ENCODE measurements at places on chromosomes 6 and 20.

DNA sequence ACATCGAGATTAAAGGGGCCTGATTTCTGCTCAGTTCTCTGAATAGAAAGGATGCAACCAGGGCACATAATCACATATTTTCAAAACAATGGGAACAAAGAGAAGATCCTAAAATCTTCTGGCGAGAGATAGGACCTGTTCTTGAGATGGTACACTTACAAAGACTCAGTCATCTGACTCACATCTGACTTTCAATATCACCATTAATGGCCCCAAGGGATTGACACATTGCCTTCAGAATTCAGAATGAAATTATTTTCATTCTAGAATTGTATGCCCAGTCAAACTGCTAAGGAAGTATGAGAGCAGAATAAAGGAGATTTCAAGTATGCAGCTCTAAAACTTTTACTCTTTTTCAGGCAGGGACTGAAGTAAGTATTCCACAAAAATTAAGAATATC, 240.7 kb upstream of the POU3F2 start:
- no peak for DNase-seq

DNA sequence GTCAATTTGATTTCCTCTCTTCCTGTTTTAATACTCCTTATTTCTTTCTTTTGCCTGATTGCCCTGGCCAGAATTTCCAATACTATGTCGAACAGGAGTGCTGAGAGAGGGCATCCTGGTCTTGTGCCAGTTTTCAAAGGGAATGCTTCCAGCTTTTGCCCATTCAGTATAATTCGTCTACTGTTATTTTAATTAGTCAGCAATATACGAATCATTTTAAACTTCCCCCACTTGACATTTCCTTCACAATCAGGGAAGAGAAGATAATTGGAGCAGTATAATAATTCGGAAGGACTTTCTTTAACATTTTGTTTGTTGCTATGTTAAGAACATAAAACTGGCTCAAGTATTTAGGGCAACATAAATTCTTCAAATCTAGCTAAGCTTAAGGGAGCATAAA, 860.3 kb upstream of the SLC35B3 start:
- DNase-seq = no peak

- no peak for DNase-seq
Measured at GRCh38 chr6:3719462-3720308, 31.8 kb downstream of the PXDC1 start.

DNA sequence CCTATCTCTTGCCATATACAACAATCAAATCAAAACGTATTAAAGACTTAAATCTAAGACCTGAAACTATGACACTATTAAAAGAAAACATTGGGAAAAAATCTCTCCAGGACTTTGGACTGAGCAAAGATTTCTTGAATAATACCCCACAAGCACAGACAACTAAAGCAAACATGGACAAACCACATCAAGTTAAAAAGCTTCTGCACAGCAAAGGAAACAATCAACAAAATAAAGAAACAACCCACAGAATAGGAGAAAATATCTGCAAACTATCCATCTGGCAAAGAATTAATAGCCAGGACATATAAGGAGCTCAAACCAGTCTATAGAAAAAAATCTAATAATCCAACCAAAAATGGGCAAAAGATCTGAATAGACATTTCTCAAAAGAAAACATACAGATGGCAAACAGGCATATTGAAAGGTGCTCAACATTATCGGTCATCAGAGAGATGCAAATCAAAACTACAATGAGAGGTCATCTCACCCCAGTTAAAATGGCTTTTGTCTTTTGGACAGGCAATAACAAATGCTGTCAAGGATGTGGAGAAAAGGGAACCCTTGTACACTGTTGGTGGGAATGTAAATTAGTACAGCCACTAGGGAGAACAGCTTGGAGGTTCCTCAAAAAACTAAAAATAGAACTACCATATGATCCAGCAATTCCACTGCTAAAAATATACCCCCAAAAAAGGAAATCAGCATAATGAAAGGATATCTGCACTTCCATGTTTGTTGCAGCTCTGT, 76.2 kb downstream of the SNX5 start:
- no peak for DNase-seq

DNA sequence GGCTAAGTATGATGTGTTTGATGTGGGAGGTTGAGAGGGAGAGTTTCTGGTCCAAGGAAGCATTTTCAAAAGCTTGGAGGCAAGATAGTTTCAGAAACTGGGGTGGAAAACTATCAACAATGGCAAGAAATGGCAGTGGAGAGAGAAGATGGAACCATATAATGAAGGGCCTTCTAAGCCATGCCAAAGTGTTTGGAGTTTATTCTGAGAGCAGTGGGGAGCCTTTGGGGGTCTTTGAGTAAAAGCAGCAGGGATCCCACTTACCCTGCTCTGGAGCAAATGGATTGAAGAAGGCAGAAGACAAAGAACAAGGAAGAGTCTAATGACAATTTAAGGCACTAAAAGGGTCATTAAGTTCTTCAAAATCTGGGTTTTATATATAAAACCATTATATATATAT, 538.9 kb downstream of the UTRN start:
- no peak for DNase-seq

DNA sequence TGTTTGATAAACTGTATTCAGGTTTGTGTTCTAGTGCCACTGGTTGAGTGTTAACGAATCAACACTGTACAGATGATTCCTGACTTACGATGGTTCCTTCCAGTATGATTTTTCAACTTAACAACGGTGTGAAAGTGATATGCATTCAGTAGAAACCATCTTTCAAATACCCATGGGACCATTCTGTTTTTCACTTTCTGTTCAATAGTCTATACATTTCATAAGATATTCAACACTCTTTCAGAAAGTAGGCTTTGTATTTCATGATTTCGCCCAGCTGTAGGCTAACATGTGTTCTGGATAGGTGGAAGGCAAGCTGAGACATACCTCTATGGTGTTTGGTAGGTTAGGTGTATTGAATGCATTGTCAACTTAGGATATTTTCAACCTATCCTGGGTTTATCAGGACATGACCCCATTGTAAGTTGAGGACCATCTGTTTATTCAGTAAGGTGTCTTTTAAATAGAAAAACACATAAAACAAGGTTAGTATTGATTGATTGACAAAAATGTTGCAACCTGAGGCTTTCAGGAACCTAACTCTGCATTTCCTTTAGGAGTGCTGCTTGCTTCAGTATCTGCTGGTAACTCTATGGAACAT, 32.3 kb downstream of the SYNJ2 start:
- no peak for DNase-seq

DNA sequence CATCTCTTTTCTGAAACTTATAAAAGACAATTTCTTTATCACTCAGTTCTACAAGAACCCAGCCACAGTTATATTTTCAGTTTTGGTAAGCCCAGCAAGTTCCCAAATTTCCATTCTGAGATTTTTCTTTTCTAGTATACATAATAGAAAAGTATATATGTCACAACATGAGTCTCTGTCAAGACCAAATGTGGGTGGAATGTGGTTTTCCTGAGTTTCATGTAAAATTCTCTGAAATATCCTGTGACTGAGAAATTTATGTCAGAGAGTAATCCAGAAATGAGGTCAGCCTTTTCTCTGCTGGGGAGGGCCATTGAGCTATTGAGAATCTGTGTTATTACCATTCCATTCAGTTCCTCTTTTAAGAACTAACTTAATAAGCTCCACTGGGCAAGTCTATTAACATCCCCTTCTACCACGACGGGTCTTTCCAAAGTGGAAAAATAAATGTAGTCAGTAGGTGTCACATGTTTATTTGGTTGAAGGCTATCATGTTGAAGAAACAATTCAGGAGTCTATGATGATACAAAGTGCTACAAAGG, 100.7 kb upstream of the HMGN3 start:
- DNase-seq = no peak

DNA sequence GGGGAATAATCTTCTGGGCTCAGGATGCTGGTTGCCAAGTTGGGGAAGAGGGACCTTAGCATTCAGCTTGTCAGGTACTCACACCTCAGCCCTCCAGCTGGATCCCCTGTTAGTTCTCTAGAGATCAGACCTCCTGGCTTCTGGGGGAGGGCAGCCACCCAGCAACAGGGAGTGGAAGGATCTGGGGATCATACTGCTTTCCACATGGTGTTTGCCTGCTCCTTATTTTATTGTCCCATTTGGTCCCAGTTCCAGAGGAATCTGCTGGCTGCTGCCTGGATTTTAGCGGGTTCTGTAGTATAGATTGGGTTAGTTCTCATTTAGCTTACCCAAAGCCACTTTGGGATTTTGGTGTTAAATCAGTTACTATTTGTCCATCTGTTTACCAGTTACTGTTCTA, 29.3 kb downstream of the KAT14 start:
- DNase-seq = no peak

DNA sequence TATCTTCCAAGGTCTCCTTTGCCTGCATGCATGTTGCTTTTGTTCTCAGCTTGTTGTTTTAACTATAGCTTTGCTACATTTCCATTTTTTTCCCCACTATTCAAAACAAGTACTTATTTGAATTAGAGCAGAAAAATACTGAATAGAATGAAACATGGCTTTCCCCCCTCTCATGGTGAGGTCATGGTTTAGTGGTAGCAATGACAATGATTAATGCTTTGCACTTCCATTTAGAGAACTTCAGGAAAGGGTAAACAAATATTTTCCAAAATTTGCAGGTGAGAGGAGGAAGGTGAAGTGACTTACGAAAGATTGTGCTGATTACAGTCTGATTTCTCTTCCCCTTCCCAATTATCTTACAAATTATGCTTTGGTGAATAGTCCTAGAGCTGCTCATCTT, 47.8 kb upstream of the TRAF3IP2 start:
- DNase-seq = no peak

- no peak for DNase-seq
Measured at GRCh38 chr6:32609391-32609730, 19.7 kb upstream of the HLA-DRB1 start.

DNA sequence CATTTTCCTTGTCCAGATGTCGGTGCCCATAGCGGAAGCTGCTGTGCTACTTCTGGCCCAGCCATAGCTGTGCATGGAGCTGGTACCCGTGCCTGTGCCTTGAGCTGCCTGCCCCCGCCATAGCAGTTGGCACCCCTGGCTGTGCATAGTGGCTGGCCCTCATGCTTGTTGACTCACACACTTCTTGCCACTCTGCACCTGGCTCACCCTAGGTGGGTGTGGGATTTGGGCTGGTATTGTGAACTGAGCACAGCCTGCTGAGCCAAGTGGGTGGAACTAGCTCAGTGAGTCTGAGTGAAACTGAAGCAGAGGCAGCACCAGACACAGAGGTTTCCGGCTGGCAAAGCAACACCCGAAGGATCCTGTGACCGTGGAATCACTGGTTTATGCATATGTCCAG, 689.5 kb upstream of the EYS start:
- DNase-seq = no peak

DNA sequence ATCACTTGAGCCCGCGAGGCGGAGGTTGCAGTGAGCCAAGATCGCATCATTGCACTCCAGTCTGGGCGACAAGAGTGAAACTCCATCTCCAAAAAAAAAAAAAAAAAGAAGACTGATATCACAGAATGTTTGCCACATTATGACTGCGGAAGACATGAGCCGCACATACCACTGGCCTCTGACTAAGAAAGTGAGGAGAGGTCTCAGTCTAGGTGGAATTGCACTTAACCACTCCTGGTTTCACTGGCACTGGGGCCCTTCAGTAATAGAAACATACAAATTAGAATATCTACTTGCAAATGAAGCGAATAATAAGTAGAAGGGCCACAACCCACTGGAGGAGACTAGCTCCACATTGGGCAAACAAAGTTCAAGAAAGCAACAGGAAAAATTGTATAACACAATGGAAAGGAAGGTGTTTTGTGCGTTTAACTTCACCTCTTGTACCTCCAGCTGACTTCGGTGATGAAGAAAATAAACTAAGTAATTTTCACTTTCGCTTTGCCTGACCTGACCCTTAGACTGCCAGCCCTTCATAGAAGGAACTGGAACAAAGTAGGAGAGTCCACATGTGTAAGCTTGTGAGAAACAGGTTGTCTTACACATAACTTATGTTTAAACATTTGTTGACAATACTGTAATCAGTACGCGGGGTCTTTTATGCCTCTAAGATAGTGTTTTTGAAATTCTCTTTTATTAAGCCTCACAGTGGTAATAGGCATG, 147.5 kb upstream of the TSHZ2 start:
- no peak for DNase-seq

DNA sequence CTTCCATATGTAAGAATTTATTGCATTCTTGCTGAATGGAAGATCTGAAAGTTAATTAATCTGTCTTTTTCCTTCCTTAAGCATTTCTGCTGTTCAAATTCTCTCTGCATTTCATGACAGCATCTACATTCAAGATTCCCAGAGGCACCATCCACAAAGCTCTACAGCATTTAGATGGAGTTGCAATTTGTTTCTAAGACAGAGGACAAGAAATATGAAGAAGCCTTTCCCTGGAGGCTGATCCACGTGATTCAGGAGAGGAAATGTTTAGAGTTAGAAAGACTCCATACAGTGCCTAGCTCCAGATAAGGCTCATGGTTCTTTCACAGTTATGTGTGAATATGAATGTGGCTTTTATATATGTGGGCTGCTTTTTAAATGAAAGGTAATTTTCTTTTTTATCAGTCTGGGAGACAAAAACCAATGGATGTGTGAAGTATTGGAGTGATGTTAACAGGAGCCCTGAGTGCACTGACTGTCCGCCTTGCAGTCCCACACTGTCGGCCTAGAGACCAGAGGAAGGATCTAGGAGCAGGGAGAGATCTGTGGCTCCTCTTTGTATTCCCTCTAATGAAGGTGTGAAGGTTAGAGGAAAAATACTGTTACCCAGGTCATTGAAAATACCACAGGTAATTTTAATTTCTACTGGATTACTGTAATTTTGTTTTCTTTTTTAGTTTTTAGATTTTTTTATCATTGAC, 686.6 kb upstream of the GJE1 start:
- DNase-seq = no peak

DNA sequence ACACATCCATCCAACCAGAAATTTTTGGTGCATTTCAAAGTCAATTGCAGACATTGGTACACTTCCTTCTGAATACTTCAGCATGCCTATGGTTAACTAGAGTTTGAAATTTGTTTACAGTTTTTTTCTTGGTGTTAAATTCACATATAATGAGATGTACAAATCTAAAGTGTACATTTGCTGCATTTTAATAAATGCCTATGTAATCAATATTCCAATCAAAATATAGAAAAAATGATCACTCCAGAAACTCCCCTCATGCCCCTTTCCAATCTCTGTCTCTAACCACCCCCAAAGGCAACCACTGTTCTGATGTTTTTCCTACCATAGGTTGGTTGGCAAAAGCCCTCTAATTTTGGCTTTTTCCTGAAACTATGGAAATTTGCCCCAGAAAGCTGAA, 7.6 kb upstream of the TGM6 start:
- no peak for DNase-seq

DNA sequence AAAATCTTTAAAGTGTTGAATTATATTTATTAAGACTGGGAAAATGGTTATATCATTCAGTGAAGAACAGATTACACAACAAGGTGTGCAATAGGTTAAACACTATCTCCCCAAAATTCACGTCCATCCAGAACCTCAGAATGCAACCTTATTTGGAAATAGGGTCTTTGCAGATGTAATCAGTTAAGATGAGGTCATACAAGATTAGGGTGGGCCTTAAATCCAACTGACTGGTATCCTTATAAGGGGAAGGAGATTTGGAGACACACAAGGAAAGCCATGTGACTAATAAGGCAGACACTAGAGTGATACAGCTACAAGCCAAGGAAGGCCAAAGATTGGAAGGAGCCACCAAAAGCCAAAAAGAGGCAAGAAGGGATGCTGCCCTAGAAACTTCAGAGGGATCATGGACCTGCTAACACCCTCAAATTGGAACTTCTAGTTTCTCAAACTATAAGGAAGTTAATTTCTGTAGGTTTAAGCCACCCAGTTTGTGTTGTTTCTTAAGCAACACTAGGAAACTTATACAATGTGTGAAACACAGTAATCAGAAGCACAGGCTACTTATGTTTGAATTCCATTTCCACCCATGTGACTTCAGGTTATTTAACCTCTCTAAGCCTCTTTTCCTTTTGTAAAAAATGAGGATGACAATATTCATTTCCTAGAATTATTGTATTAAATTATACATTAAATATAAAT, 16.9 kb downstream of the ILRUN start:
- DNase-seq = no peak
